Right cardiac atrium (tissue), 5 donors: ENCODE measurements at places on chromosomes 6 and 20. TPM values are rescaled to one million over a fixed set of nuclear protein-coding genes. Genes with fewer than 3 reads are reported as not detected.

- DNase-seq: no peak
These were observed 258.8 kb downstream of the CDC5L start for GRCh38 chr6:44646355-44646754.

GRCh38 chr6:90870561-90870960 lies 283.7 kb upstream of the MAP3K7 start:
- DNase-seq: no peak

GRCh38 chr6:43669050-43669921 lies 18.3 kb downstream of the MRPS18A start:
- DNase-seq: peak; percentile 93

NOTCH4 gene
- total RNA-seq: 18.1 TPM

DNA sequence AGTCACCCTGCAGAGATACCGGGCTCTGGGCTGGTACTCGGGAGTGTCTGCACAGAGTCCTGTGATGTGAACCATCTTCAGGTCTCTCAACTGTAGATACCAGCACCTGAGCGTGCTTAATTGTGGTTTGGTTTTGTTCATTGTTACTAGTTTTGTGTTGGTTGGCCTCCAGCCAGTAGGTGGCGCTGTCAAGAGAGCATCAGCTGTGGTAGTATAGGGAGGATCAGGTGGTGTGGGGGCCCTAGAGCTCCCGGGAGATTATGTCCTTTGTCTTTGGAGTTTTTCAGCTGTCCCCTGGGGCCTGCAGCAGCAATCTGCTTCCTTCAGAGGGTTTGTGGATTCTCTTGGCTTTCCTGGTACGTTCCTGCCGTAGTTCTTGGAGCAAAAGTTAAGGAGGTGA lies 67.9 kb downstream of the CDYL start:
- DNase-seq: no peak

DNA sequence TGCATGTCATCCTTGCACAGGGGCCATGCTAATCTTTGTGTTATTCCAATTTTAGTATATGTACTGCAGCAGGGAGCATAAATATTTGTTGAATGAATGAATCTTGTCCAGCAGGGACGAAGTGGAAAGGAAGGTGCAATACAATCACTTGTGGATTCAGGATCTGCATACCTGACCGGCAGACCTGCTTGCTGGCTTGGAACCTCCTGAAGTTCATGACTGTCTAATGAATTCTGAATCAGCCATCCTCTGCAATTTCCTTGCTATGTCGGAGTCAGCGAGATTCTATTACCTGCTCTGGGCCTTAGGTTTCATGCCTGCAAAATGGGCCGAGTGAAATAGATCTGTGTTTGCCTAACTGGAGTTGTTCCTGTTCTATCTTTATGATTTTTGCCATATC lies 17.4 kb upstream of the NCOA3 start:
- DNase-seq: no peak

KHDC1 gene
- 6.8 TPM for total RNA-seq

PLG gene
- not detected for total RNA-seq

DNA sequence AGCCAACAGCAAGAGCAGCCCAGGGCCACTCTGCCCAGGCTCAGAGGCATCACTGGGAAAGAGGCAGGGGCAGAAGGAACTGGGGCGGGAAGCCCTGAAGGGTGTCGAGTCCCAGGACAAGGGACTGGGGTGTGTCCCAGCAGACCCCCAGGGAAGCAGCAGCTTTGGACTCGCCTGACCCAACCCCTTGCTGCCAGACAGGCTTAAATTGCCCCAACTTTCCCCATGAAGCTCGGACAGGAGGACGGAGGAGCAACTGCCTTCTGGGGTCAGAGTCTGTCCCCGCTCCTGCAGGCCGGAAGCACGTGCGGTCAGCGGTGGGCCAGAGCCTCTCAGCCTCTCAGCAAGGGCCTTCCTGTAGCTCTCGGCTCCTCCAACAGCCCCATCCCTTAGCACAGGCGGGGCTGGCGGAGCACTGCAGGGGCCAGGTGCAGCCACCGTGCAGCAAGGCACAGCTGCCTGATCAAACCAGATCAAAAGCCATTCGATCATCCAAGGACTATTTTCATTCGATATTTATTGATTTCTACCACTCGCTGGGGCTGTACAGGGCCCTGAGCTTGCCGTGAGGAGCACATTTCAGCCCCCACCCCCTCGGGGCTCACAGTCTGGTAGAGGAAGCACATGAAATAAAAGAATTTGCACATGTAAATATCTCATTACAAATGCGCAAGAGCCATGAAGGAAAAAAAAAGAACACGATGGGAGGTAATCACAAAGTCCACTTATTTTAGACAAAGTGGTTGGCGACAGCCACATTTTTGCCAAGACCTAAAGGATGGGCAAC lies 31.8 kb upstream of the STX16 start:
- no peak for DNase-seq
